ENCODE measurements at places on chromosomes 1 and 21. TPM values are rescaled to one million over a fixed set of nuclear protein-coding genes. Genes with fewer than 3 reads are reported as not detected.

DNA sequence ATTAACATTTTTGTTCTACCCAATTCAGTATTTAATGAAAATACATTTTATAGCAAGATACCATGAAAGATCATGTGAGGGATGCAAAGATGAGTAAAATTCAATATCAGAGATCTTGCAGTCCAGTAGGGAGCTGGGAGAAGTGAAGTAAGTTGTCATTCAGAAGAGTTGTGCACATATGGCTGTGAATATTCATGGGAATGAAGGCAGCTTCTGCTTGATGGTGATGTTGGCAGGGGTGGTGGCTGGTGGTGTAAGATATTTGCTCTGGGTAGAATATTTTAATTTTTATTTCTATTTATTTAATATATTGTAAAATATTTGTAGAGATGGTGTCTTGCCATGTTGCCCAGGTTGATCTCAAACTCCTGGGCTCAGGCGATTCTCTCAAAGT, 72.0 kb upstream of the GCLM start:
- H3K27ac ChIP-seq, result no peak overlapping the region
- H3K36me3 ChIP-seq, result no peaks in the 10 kb centered on the region
- DNase-seq, result no peak
- no peak overlapping the region for H3K4me3 ChIP-seq

DNA sequence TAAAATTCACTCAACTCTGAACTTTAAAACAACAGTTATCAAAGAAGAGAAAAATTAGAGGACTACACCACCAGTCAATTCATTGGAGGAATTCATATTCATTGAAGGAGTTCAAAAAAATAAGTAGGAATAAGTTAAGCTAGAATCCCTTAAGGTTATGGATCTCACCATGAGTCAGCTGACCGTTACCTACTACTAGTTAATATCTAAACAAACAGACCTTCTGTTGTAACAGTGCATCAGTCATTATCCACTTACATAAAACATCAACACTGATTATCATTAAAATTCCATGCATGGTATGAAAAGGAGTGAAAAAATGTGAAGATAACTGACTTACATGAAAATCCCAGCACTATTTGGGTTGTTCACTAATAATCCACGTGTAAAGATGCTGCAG, 44.9 kb downstream of the FOXJ3 start:
- H3K27ac ChIP-seq, result no peak overlapping the region
- no peaks in the 10 kb centered on the region for H3K36me3 ChIP-seq
- H3K27me3 ChIP-seq, result no peaks in the 10 kb centered on the region
- H3K4me1 ChIP-seq, result no peaks in the 10 kb centered on the region
- H3K4me3 ChIP-seq, result no peak overlapping the region

The TSPEAR gene
- total RNA-seq, result not detected

DNA sequence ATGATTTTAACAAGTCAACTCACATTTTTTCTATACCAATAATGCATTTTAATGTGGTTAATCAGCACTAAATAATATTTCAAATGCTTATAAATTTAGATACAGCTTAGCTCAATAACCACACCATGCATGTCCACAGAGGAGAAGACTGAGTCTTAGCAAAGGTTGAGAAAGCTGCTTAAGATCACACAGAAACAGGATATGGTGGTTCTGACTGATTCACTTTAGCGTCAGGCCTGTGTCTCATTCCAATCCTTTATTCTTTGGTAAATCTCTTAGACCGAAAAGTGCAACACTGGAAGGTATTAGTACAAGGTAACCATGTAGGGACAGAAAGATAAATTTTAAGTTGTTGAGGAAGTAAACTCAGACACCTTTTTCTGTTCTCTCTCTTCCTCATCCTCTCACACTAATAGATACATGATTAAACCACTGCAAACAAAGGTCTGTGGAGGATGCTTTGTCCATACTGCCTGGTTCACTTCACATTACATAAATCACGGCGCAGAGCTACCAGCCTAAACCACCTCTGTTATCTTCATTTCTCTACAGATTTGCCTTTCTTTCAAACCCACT, 139.0 kb downstream of the DPYD start:
- H3K4me3 ChIP-seq, result no peak overlapping the region
- H3K27ac ChIP-seq, result no peak overlapping the region
- H3K36me3 ChIP-seq, result no peaks in the 10 kb centered on the region
- no peaks in the 10 kb centered on the region for H3K27me3 ChIP-seq

GRCh38 chr21:22795091-22795490, 1796.9 kb downstream of the NCAM2 start:
- DNase-seq, result no peak
- H3K4me1 ChIP-seq, result no peaks in the 10 kb centered on the region
- no peaks in the 10 kb centered on the region for H3K36me3 ChIP-seq
- H3K27ac ChIP-seq, result no peak overlapping the region

DNA sequence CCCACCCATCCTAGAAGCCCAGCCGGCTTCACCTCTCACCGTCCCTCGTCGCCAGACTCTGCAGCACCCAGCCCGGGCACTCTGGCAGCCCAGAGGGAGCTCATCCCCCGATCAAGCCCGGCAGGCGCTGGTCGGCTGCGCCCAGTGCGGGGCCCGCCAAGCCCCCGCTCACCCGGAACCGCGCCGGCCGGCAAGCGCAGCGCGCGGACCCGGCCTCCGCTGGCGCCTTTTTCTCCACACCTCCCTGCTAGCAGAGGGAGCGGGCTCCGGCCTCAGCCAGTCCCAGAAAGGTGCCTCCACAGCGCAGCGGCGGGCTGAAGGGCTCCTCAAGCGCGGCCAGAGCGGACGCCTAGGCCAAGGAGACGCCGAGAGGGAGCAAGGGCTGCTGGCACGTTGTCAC, 2023.3 kb downstream of the NCAM2 start:
- no peaks in the 10 kb centered on the region for H3K27me3 ChIP-seq
- no peak for DNase-seq
- no peaks in the 10 kb centered on the region for H3K4me1 ChIP-seq
- no peak overlapping the region for H3K27ac ChIP-seq

The GPR3 gene
- total RNA-seq, result 0.32 TPM

DNA sequence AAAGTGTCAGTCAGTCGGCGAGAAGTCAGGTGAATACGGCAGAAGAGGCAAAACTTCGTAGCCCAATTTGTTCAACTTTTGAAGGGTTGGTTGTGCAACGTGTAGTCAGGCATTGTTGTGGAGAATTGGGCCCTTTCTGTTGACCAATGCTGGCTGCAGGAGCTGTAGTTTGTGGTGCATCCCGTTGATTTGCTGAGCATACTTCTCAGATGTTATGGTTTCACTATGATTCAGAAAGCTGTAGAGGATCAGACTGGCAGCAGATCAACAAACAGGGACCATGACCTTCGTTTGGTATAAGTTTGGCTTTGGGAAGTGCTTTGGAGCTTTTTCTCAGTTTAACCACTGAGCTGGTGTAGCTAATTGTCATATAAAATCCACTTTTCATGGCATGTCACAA, 190.2 kb upstream of the ADAMTS5 start:
- no peaks in the 10 kb centered on the region for H3K36me3 ChIP-seq
- H3K4me1 ChIP-seq, result no peaks in the 10 kb centered on the region
- H3K4me3 ChIP-seq, result no peak overlapping the region
- no peaks in the 10 kb centered on the region for H3K27me3 ChIP-seq
- no peak overlapping the region for H3K27ac ChIP-seq

DNA sequence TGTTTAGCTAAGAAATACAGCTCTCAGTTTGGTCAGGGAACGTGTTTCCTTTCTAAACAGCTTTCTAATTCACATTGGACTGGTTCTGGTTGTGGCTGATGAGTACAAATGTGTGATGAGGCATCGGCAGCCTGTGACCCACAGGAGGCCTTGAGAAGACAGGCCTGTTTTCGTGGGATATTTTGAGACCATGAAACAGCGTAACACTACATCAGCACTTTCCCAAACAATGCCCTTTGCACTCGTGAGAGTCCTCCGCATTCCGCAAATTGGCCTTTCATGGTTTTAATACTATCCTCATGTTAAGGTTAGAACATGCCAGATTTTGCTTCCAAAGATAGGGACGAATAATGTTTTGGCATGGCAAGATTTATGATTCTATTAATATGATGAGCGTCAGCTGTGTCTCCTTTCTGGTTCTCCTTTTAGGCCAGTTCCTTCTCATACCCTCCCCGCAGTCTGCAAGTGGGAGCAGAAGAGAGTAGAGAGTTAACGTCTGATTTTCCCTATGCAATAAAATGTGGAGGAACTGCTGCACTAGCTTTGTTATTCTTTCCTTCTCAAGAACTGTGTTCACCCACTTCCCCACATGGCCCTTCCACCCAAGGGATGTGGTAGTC, 84.3 kb upstream of the L1TD1 start:
- no peaks in the 10 kb centered on the region for H3K36me3 ChIP-seq
- no peaks in the 10 kb centered on the region for H3K27me3 ChIP-seq
- no peak overlapping the region for H3K27ac ChIP-seq
- no peaks in the 10 kb centered on the region for H3K4me1 ChIP-seq

The CFHR3 gene
- total RNA-seq, result not detected

DNA sequence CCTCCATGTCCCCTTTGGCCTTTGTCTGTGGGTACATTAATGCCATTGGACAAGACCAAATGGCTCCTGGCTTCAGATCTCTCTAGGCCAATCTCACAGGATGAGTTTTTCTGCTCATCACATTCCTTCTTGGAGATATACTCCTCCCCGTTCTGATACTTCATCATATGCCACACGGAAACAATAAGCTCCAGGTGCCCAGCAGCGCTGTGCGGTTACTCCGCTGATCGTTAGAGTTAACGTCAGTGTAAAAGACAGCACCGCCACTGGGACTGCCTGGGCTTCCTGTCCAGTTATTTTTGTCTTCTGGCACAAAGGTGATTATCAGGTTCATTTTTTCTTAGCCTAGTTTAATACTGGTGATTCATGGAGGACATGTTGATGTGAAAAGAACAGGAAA, 22.5 kb downstream of the CACHD1 start:
- H3K27ac ChIP-seq, result no peak overlapping the region
- no peaks in the 10 kb centered on the region for H3K36me3 ChIP-seq
- no peaks in the 10 kb centered on the region for H3K4me1 ChIP-seq
- DNase-seq, result no peak
- H3K27me3 ChIP-seq, result no peaks in the 10 kb centered on the region
- H3K4me3 ChIP-seq, result no peak overlapping the region

DNA sequence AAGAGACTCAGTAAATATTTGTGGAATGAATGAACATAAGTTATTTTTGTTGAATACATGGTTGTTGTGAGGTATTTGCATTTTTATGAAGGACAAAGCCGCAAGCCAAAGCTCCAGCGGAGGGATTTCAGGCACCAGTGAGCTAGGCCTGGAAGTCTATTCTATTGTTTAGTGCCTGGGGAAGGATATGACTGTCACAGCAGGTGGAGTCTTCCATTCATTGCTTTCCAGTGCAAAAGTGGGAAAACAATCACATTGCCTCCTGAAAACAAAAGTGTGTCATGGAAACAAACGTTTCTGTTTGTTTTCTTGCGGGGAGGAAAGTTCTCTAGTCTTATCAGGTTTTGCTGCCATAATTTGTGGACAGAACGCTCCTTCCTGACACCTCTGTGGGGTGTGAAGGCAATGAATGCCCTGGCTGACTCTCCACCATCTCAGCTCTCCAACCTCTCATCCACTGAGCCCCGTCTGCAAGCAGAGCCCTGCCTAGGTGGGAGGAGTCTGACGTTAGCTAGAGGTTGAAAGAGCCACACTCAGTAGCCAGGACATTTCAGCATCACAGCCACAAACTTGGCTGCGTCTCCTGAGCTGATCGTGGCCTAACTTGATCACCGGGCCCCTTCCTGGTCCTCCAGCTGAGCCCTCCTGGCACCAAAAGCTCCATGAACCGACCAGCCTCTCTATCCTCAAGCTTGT, 739.1 kb downstream of the MATN1 start:
- no peaks in the 10 kb centered on the region for H3K27me3 ChIP-seq
- H3K4me3 ChIP-seq, result no peak overlapping the region
- no peaks in the 10 kb centered on the region for H3K36me3 ChIP-seq

DNA sequence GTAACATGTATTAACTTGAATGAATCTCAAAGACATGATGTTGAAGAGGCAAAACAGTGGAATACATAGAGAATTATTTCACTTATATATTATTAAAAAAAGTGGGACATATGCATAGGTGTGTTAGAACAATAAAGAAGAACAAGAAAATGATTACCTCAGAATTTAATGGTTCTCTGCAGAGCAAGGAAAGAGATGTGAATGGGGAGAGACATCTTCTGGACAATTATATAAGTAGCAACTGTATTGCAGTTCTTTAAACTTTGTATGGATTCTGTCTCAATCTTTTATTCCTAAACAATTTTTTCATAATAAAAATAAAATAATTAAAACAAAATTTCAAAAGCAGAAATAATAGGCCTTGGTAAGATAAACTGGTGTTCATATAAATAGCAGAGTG, 674.9 kb upstream of the ADGRL4 start:
- H3K36me3 ChIP-seq, result no peaks in the 10 kb centered on the region
- no peak overlapping the region for H3K4me3 ChIP-seq
- no peak for DNase-seq
- no peaks in the 10 kb centered on the region for H3K27me3 ChIP-seq
- H3K27ac ChIP-seq, result no peak overlapping the region

- no peaks in the 10 kb centered on the region for H3K36me3 ChIP-seq
- no peaks in the 10 kb centered on the region for H3K4me1 ChIP-seq
Observed at GRCh38 chr1:89737985-89738510, 82.8 kb upstream of the LRRC8D start.

The FCGR1A gene
- 1.1 TPM for total RNA-seq

- H3K27me3 ChIP-seq, result no peaks in the 10 kb centered on the region
- no peaks in the 10 kb centered on the region for H3K36me3 ChIP-seq
- no peak overlapping the region for H3K4me3 ChIP-seq
- DNase-seq, result no peak
- H3K4me1 ChIP-seq, result no peaks in the 10 kb centered on the region
- H3K27ac ChIP-seq, result no peak overlapping the region
Observed at GRCh38 chr1:167829868-167830267, 84.1 kb downstream of the ADCY10 start.

The C1orf226 gene
- total RNA-seq, result 54.0 TPM

DNA sequence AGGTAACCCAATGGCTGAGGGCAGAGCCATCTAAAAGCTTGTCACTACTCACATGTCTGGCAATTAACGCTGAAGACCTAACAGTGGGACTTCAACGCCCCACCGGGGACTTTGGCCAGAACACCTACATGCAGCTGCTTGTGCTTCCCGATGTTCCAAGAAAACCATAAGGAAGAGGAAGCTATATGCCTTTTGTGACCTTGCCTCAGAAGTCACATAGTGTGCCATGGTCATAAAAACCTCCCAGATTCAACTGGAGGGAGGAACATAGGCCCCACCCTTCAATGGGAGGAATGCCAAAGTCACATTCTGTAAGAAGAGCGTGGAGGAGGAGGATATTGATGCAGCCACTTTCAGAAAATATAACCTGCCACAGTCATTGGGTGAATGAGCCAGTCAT, 147.8 kb upstream of the MAGI3 start:
- H3K27ac ChIP-seq, result peak overlapping the region; percentile 62
- H3K4me3 ChIP-seq, result no peak overlapping the region
- H3K4me1 ChIP-seq, result peaks cover 6% of the 10 kb centered on the region
- no peaks in the 10 kb centered on the region for H3K36me3 ChIP-seq
- H3K27me3 ChIP-seq, result no peaks in the 10 kb centered on the region

DNA sequence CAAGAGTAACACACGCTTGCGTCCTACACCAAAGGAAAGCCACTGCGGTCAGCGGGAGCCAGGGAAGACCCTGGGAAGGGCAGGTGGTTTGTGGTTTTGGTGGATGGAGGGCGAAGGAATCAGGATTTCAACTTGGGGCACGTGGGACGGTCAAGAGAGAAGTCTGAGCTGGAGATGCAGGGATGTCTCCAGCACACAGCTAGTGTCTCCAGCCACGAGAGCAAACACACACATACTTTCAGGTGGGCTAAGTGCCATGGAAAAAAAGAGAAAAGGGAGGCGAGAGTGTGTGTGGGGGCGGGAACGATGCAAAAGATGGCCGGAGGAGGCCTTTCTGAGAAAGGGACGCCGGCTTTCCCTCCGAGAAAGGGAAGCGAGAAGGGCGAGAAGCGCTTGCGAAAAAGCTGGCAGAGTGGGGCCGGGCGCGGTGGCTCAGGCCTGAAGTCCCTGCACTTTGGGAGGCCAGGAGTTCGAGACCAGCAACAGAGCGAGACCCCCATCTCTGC, 1.4 kb upstream of the SRRM1 start:
- peaks cover 5% of the 10 kb centered on the region for H3K36me3 ChIP-seq
- peak overlapping the region; percentile 98 for H3K27ac ChIP-seq
- peak; percentile 45 for DNase-seq
- peak overlapping the region; percentile 52 for H3K4me3 ChIP-seq
- no peaks in the 10 kb centered on the region for H3K4me1 ChIP-seq
- no peaks in the 10 kb centered on the region for H3K27me3 ChIP-seq

Data from colonic mucosa (tissue), 4 donors.